Globus pallidus (tissue), 1 donor: ENCODE measurements at places on chromosomes 4 and X.

DNA sequence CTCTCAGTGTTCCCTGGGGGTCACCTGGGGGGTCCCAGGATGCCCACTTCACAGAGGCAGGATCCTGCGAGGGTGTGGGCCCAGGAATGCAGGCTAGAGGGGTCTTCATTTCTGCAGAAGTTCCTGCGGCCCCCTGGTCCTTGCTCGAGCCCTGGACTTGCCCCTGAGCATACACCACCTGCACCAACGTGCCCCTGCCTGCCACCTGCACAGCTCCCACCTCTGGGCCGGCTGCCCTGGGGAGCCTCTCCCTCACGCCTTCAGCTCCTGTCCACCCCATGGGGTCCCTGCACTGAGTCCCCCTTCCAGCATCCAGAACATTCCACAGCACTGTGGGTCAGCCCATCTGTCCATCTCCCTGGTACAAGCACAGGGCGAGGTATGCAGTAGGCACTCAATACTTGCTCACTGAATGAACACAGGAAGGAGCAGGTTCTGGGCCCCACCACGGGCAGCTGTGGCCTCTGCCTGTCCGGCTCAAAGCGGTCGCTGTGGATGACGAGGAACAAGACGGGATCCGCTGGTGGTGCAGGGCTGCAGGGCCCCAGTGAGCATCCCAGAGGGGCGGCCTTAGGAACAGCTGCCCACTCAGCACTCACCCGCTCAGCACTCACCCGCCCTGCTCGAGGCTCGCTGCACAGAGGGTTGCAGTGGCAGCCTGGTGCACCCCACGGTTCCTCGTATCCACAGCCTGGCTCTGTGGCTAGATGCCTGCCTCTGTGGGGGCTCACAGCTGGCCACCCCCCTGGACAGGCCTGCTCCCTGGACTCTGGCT is 70.5 kb upstream of the MXD4 start:
- no peak for DNase-seq

DNA sequence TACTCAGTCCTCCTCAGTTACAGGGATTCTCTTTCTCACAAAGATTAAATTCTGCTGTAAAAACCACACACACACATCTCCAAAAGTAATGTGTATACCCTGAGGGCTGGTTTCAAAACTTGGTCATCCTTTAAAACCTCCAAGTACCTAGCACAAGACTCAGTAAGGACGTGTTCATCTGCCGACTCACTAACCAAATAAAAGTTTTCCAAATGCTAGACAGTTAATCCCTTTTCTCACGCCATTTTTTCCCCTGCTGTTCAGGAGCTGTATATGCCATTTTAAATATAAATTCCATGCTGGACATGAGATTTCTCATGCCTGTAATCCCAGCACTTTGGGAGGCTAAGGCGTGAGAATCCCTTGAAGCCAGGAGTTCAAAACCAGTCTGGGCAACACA is 3.9 kb upstream of the SAT1 start:
- no peak for DNase-seq

DNA sequence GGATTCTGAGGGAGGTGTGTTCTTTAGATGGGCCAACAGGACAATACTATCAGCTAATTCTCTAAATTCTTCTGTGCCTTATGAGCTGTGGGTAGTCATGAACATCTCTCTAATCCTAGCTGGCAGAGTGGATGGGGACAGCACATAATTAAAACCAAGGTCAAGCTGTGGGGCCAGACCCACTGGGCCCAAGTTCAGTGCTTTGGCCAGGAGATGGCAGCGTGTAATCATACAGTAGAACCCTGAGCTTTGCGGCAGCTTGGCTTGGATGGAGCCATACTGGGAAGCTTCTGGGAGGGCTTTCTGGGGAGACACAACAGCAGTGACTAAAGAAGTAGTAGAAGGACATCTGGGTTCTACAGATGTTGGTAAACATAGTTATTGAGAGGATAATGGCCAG is 140.3 kb upstream of the CXCL13 start:
- DNase-seq, result no peak

- no peak for DNase-seq
Observed at GRCh38 chrX:70049925-70050324, at the start of gene AWAT2. Gene AWAT2 (minus strand): TSS chrX:70049938. CDS start chrX:70049932, 6 bp downstream.

DNA sequence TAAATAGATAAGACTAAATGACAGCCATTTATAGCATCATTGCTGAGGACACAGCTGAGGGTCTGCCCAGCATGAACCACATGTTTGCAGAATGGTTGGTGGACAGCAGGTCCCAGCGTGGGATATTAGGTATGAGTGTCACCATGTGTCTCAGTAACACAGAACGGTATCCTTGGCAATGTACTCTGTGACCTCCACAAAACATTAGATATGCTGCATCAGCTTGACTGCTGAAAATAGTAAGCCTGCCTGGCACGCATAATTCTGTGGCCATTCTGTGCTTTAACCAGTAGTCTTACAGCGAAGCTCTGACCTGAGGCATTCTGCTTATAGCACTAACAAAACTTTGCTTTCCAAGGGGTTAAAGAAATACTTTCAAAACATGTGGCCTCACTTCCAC is 32.0 kb downstream of the LIMCH1 start:
- no peak for DNase-seq

GRCh38 chrX:139554991-139555675 is 24.6 kb downstream of the F9 start:
- no peak for DNase-seq

- DNase-seq, result no peak
Observed at GRCh38 chrX:10042055-10042454, 74.9 kb downstream of the CLDN34 start.

DNA sequence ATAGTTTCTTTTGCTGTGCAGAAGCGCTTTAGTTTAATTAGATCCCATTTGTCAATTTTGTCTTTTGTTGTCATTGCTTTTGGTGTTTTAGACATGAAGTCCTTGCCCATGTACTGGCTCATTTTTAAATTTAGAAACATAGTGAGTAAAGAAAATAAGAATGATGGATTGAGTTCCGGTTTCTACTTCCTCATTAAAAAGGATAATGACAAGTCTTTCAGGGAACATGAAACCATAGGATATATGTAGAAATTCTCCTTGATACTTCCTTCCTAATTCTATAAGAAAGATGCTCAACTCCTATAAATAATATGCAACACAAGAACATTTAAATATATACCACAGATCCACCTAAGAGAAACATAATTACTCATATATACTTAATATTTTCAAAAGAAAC is 240.9 kb downstream of the BANK1 start:
- no peak for DNase-seq

GRCh38 chr4:70829492-70829891 is 10.2 kb downstream of the GRSF1 start:
- DNase-seq, result no peak

DNA sequence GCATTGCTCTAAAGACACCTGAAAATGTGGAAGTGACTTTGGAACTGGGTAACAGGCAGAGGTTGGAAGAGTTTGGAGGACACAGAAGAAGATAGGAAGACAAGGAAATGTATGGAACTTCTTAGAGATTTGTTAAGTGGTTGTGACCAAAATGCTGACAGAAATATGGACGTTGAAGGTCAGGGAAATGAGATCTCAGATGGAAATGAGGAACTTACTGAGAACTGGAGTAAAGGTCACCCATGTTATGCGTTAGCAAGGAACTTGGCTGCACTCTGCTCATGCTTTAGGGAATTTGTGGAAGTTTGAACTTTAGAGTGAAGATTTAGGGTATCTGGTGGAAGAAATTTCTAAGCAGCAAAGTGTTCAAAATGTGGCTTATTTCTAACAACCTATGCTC is 99.4 kb downstream of the FAM13A start:
- DNase-seq, result peak; percentile 12
